K562 (cell line): ENCODE measurements at places on chromosomes 1 and 21.

DNA sequence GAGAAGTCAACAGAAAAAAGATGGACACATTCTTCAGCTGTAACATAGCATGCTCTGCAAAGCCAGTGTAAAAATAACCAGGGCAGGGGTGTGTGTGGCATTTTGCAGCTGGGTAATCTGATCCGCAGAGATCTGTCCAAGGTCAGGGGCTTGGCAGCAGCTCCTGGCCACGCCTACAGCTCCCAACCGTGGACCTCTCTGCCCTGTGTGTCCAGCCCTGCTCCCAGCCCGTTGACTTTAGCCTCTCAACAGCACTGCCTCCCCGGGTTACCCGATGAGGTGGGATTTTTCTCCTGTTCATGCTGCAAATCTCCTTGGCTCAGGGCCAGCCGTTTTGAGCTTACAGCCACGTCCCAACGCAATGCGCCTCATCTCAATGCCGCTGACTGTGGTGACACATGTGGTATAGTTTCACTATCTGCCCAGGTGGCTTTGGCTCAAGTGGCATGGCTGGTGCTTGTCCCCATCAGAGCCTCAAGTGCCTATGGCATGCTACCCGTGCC, 68.1 kb downstream of the VWA5B1 start:
- no peak overlapping the region for H3K4me3 ChIP-seq
- H3K27ac ChIP-seq, result no peak overlapping the region
- H3K27me3 ChIP-seq, result peaks cover 34% of the 10 kb centered on the region
- no peaks in the 10 kb centered on the region for H3K36me3 ChIP-seq
- no peak for DNase-seq

DNA sequence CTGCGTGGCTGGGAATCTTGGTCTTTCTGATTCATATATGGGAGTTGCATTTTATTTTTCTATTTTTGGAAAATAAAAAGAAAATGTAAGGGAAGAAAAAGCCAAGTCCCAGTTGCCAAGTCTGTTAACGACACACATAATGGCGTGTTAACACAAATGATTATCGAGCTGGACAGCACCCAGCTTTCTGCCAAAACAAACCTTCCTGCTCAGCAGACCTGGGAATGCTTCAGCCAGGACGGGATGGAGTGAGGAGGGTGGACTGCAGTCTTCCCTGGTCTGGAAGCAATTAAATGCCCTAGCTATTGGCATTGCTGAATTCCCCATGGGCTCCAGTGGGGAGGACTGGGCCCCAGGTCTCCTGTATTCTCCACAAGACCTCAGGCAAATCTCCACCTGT, 184.2 kb upstream of the USP24 start:
- no peaks in the 10 kb centered on the region for H3K36me3 ChIP-seq
- no peak overlapping the region for H3K4me3 ChIP-seq
- H3K4me1 ChIP-seq, result no peaks in the 10 kb centered on the region
- H3K27ac ChIP-seq, result no peak overlapping the region

- H3K4me1 ChIP-seq, result peaks cover 35% of the 10 kb centered on the region
- no peak overlapping the region for H3K27ac ChIP-seq
- H3K36me3 ChIP-seq, result 0 out of 3 replicates have a peak, but pooled peaks cover 2% of the 10 kb centered on the region
- H3K27me3 ChIP-seq, result peaks cover 6% of the 10 kb centered on the region; the same call in 1 of the 2 replicates
- no peak overlapping the region for H3K4me3 ChIP-seq
Measured at GRCh38 chr1:201653883-201654282, 115.0 kb downstream of the NAV1 start.

- H3K27ac ChIP-seq, result peak overlapping the region; percentile 89
- peak; percentile 64 for DNase-seq
- peaks cover 14% of the 10 kb centered on the region; the same call in 2 of the 3 replicates for H3K36me3 ChIP-seq
- H3K27me3 ChIP-seq, result no peaks in the 10 kb centered on the region
- H3K4me3 ChIP-seq, result peak overlapping the region; percentile 18; the same call in 1 of the 2 replicates
Measured at GRCh38 chr1:109255097-109255651, 5.8 kb downstream of the CELSR2 start.

- no peak overlapping the region for H3K27ac ChIP-seq
- H3K4me3 ChIP-seq, result no peak overlapping the region
- H3K27me3 ChIP-seq, result no peaks in the 10 kb centered on the region
- no peak for DNase-seq
Measured at GRCh38 chr1:223175633-223176032, 32.6 kb upstream of the TLR5 start.

DNA sequence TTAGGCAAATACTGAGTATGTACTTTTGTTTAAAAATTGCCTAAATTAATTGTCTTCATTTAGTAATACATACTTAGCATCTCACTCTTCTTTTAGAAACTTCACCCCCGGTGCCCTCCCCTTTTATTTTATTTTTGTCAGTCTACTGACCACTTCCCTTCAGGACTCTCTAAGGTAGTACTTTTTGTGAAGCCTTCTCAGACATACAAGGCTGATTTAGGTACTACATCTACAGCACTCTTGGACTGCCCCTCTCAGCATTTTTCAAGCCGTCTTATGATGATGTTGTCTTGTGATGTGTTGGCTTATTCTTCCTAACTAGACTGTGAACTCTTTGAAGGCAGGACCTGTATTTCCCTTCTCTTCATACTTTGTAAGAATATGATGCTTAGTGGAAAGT, 24.7 kb downstream of the RPS6KC1 start:
- H3K4me3 ChIP-seq, result no peak overlapping the region
- H3K27me3 ChIP-seq, result no peaks in the 10 kb centered on the region
- no peak overlapping the region for H3K27ac ChIP-seq

DNA sequence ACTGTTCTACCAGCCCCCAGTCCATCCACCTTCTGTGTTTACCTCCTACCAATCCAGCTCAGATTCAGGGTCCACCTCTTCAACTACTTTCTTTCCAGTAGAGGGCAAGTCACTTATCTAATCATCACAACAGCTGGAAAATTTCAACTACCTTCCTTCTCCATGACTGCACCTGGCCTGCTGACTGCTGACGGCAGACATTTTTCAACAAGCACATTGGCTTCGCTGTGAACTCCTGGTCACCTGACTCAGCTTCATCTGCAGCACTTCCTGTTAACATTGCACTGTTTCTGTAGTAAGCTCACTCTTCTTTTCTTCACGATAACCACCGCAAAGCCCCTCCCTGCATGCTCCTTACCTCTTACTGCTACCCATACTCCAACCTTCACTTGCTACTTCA, 405.7 kb downstream of the NTNG1 start:
- no peaks in the 10 kb centered on the region for H3K4me1 ChIP-seq
- no peak for DNase-seq
- H3K4me3 ChIP-seq, result no peak overlapping the region
- H3K27ac ChIP-seq, result no peak overlapping the region
- H3K27me3 ChIP-seq, result no peaks in the 10 kb centered on the region

GRCh38 chr1:247322442-247322841, 9.2 kb downstream of the ZNF496 start:
- H3K27me3 ChIP-seq, result no peaks in the 10 kb centered on the region
- no peak overlapping the region for H3K27ac ChIP-seq
- no peak overlapping the region for H3K4me3 ChIP-seq
- no peaks in the 10 kb centered on the region for H3K4me1 ChIP-seq

- H3K4me3 ChIP-seq, result no peak overlapping the region
- H3K27ac ChIP-seq, result no peak overlapping the region
- H3K4me1 ChIP-seq, result no peaks in the 10 kb centered on the region
- no peaks in the 10 kb centered on the region for H3K36me3 ChIP-seq
- no peaks in the 10 kb centered on the region for H3K27me3 ChIP-seq
- DNase-seq, result no peak
Measured at GRCh38 chr1:215669806-215670491, 102.8 kb downstream of the KCTD3 start.

DNA sequence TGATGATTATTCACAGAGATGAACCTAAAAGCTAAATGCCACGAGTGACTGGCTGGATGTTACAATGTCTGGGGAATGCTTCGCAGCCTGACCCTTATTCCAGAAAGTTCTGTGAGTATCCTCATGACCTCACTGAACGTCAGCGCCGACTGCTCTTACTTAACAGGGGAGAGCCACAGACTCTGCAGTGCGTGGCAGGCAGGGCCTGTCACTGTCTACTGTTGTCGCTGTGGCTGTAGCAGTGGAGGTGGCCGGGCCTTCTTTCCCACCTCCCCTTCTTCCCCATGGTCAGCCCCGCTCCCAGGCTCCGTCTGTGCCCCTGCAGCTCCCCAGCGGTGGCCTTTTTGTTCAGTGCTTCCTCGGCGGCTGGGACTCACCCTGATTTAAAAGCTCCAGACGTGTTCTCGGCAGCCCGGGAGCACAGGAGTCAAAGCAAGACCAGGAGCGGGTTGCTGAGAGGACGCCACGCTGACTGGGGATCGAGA, 52.2 kb upstream of the TARBP1 start:
- peaks cover 34% of the 10 kb centered on the region for H3K4me1 ChIP-seq
- no peaks in the 10 kb centered on the region for H3K36me3 ChIP-seq
- DNase-seq, result no peak
- H3K27ac ChIP-seq, result no peak overlapping the region
- no peak overlapping the region for H3K4me3 ChIP-seq

- no peaks in the 10 kb centered on the region for H3K4me1 ChIP-seq
- H3K27me3 ChIP-seq, result peaks cover 9% of the 10 kb centered on the region; the same call in 1 of the 3 replicates
- no peak overlapping the region for H3K4me3 ChIP-seq
Measured at GRCh38 chr1:7383671-7384520, 387.2 kb upstream of the VAMP3 start.

DNA sequence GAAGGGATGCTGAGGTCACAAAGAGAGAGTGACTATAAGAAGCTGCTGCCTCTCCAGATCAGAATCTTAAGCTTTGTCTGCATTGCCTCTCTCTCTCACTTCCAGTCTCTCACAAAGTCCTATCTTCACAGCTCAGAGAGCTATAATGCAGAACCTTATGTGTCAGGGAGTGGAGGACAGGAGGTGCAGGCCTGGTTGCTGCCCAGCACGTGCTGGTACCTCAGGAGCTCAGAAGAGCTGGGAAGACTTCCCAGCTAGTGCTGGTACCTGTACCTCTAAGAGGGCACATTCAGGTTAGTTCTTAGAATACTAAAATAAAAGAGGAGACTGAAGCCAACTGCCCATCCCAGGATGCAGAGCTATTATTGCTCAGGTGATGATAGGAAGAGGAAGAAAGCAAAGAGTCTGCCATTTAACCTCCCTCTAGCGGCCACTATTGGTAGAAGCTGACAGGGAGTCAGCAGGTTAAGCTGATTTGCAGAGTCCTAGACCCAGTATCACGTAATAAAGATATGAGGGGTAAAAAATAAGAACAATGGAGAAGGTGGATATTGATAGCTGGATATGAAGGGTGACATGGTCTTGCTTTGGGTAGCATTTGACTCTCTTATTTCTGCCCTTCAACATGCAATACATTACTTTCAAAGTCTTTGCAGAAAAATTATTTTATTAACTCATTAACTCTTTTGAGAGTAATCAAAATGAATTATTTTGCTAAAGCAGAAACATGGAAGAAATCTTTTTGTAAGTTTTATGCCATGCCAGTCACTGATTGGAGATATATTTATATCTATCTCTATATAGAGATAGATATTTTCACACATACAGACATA, 138.1 kb upstream of the HMCN1 start:
- H3K27me3 ChIP-seq, result no peaks in the 10 kb centered on the region
- no peaks in the 10 kb centered on the region for H3K36me3 ChIP-seq
- peak; percentile 73 for DNase-seq
- H3K4me1 ChIP-seq, result no peaks in the 10 kb centered on the region
- no peak overlapping the region for H3K4me3 ChIP-seq

GRCh38 chr21:39051588-39051949, 131.7 kb downstream of the PSMG1 start:
- H3K4me1 ChIP-seq, result no peaks in the 10 kb centered on the region
- H3K27ac ChIP-seq, result no peak overlapping the region
- H3K4me3 ChIP-seq, result no peak overlapping the region
- peaks cover 28% of the 10 kb centered on the region for H3K27me3 ChIP-seq

GRCh38 chr21:14736162-14736561, 190.0 kb upstream of the SAMSN1 start:
- H3K4me3 ChIP-seq, result no peak overlapping the region
- peaks cover 21% of the 10 kb centered on the region; the same call in 1 of the 3 replicates for H3K36me3 ChIP-seq

DNA sequence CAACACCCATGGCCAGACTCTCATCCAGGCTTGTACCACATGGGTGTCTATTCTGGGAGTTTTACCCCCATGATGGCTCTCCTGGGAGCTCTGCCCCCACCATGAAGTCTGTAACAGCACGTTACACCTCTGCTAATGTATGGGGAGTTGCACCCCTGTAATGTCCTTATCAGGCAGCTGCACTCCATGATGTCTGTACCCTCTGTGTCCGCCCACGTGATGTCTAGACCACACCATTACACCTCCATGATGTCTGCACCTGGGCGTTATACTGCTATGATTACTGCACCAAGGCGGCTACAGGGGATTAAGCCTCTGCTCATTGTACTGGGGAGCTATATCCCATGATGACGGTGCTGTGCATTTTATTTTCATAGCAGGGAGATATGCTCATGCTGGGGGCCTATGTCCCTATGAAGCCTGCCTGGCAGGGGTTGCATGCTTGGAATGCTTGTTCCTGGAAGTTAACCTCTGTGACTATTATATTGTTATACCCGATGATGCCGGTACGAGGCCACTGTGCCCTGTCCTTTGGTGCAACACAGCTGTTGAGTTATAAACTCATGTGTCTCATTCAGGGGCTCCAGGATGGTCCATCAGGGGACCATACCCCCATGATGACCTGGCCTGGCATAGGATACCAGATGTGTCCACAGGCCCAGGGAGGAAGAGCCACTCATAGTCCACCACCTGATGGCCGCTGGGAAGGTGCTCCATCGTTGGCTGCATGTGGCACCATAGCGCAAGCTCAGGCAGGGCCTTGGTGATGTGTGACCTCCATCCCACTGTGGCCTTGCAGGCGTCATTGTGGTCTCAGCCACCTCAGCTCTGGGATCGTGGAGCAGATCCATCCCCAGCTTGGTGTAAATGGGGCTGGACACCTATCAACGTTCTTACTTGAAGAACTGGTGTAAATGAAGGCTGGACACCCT, 12.1 kb downstream of the PTPRF start:
- H3K4me1 ChIP-seq, result no peaks in the 10 kb centered on the region; the same call in 2 of the 3 replicates
- H3K27ac ChIP-seq, result no peak overlapping the region

GRCh38 chr1:20371411-20371810, 80.7 kb downstream of the VWA5B1 start:
- H3K27ac ChIP-seq, result no peak overlapping the region
- H3K27me3 ChIP-seq, result peaks cover 13% of the 10 kb centered on the region
- no peaks in the 10 kb centered on the region for H3K36me3 ChIP-seq
- DNase-seq, result peak; percentile 14
